ENCODE measurements at places on chromosomes 5 and 9.

DNA sequence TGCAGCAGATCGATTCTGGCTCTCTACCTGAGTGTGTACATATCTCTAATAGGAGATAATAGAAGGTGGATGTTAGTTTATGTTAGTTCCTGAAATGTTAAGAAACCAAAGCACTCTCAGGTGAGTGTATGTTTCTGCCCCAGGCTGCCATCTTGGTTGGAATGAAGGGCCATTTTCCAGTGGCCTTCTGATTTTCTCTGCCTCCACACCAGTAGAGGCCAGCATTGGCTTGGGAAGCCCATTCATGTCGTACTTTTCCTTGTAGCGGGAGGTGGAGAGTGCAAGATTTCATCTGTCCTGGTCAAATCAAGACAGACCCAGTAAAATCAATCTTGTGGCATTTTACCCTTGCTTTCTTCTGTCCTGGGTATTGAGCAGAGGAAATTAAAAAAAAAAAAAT, 91.0 kb downstream of the GAS1 start:
- no peaks in the 10 kb centered on the region for H3K27me3 ChIP-seq
- H3K36me3 ChIP-seq: no peaks in the 10 kb centered on the region
- no peak for DNase-seq

GRCh38 chr9:127568618-127568970, 43.5 kb upstream of the STXBP1 start:
- DNase-seq: no peak
- no peaks in the 10 kb centered on the region for H3K36me3 ChIP-seq
- H3K4me1 ChIP-seq: peaks cover 48% of the 10 kb centered on the region
- H3K4me3 ChIP-seq: peak overlapping the region; percentile 78
- peak overlapping the region; percentile 90 for H3K27ac ChIP-seq
- no peaks in the 10 kb centered on the region for H3K27me3 ChIP-seq

- DNase-seq: no peak
- no peaks in the 10 kb centered on the region for H3K27me3 ChIP-seq
- peaks cover 25% of the 10 kb centered on the region for H3K36me3 ChIP-seq
- no peak overlapping the region for H3K27ac ChIP-seq
Measured at GRCh38 chr9:101477214-101477613, 41.6 kb upstream of the ALDOB start.

DNA sequence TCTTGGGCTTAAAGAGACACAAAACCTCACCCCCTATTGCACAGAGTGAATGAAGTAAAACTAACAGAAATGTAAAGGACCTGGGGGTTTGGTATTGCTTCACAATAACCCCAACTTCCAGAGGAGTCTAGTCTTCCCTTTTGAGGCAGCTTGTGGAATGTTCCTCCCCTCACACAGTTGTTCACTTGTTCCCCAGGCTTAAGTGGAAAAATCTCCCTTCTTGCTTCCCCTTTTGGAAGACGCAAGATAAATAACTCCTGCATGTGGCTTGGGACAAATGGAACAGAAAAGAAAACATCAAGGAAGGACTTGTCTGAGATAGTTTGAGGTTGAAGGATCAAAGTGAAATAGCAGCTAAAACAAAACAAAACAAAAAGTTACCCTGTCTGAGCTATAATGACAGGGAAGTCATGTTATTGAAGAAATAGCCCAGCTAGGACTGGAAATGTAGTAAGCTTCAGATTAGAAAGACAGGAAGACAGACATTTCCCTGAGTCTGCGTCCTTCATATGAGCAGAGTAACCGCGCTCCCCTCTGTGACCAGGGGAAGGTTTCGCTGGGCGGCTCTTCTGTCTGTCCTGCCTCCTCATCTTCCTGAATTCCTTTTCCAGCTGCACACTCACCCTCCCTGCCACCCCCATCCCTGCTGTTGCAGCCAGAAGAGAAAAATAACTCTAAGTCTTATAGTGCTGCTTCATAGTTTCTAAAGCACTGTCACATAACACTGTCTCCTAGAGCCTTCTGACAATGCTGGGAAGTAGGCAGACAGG, 8.8 kb downstream of the SPARC start:
- H3K4me3 ChIP-seq: no peak overlapping the region
- peaks cover 99% of the 10 kb centered on the region for H3K4me1 ChIP-seq
- H3K27ac ChIP-seq: peak overlapping the region; percentile 95
